ENCODE measurements at places on chromosomes 6 and 20.

GRCh38 chr6:137883400-137884148 lies 16.5 kb downstream of the TNFAIP3 start:
- no peak for DNase-seq

DNA sequence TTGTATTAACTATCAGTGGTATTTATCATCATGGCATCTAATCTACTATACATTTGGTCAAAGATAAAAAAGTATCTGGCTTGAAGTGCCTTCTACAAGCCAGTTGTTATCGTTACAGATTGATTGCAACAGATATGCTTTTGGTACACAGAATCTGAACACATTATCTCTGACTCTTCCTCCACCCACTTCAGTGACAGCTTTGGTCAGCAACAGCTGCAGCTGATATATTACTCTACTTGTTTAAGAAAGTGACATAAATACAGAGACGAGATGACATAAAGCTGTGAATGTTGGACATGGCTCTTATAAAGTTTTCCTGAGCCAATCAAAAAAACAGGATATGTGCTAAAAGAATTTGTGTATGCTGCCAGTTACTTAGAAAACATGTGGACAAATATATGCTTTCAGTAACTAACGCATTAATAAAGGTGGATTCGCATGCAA lies 77.6 kb downstream of the HIVEP2 start:
- DNase-seq = no peak

GRCh38 chr6:55839080-55839479 lies 36.3 kb downstream of the BMP5 start:
- no peak for DNase-seq

DNA sequence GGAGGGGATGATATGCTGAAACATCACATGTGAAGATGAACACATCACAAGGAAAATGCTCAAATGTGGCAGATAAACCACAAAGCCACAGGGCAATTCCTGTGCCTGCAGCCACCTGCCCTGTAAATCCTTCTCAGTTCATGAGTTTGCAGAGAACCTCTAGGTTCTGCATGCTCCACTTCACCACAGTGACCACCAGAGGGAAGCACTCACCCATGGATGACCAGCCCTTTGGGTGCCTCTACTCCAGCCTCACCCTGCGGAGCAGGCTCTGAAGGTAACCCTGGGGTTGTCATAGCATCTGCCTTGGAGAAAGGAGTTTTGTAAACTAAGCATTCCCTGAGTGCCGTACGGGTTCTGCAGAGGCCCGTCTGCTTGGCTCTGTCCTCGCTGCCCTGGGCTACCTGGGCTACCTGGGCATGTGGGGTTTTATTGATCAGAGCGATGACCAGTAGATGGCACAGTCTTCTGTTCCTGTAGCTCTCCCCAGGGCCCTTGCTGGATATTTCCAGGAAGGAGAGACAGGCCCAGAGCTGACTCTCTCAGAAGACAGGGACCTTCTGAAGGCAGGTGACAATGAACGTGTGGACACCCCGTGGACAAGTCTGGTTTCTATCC lies 31.7 kb upstream of the CST1 start:
- DNase-seq = no peak

- no peak for DNase-seq
Measured at GRCh38 chr20:53760025-53760441, 166.4 kb upstream of the ZNF217 start.
